BE2C (cell line): ENCODE measurements at places on chromosomes 11 and 22.

- DNase-seq = no peak
These were observed 1.5 kb downstream of the PTGDR2 start for GRCh38 chr11:60854140-60854846.

GRCh38 chr22:43257549-43257948 lies 70.6 kb upstream of the TTLL12 start:
- no peak for DNase-seq

DNA sequence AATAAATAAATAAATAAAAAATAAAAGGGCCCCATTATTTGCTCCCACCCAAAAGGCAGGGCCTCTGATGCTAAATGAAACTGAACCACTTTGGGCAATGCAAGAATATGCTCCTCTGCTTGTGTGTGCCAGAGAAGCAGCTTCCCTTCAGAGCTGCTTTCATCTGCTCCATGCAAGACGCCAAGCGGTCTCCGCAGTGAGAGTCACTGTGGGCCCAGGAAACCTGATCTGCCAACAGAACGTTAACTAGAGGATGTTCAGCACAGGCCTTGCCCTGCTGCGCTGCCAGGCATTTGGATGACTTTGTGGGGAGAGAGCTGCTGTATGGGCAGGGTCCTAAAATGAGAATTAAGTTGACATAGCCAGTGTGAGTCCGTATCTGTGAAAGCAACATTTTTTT lies 43.7 kb upstream of the APOA1 start:
- no peak for DNase-seq

DNA sequence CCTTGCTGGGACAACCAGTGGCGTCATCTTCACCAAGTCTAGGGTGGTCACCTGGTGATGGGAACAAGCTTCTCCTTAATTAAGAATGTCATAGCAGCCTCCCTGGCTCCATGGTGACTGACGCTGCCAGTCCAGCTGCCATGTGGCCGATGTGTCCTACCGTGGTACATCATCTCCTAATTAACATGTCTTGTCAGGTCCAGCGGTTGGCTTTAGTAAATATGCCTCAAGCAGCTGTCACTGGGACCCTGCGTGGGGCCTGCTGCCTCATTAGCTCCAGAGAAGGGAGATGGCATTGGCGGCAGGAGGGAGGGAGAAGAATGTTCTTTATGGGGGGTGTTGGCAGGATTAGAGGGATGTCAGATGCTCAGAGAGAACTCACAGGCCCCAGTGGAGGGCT lies 271.9 kb downstream of the ST3GAL4 start:
- no peak for DNase-seq
